ENCODE measurements at places on chromosomes 16 and 17. TPM values are rescaled to one million over a fixed set of nuclear protein-coding genes. Genes with fewer than 3 reads are reported as not detected.

Gene SNX11
- 13.5 TPM for total RNA-seq

Gene SULT1A4
- 9.2 TPM for total RNA-seq

Gene LPO
- total RNA-seq: not detected

Gene RUNDC1
- total RNA-seq: 6.0 TPM

Gene OTOA
- total RNA-seq: not detected

Gene FAM171A2
- total RNA-seq: 2.1 TPM

Gene SKAP1
- not detected for total RNA-seq

Gene CCL11
- total RNA-seq: not detected

Gene ZNF205
- total RNA-seq: 17.3 TPM

Gene ZNF286A
- 10.8 TPM for total RNA-seq

Gene KRTAP4-3
- not detected for total RNA-seq

Gene ZNF624
- 1.8 TPM for total RNA-seq

Gene RMI2
- 15.6 TPM for total RNA-seq

Gene ANKRD40CL
- not detected for total RNA-seq

Gene PNMT
- total RNA-seq: 0.29 TPM

Gene MT1G
- total RNA-seq: 57.4 TPM

Gene PIRT
- total RNA-seq: not detected

Gene ATAD5
- 1.1 TPM for total RNA-seq

Gene GOSR1
- 8.9 TPM for total RNA-seq

Gene KRT36
- total RNA-seq: not detected

Gene ZSWIM7
- 22.2 TPM for total RNA-seq

Gene AOC3
- not detected for total RNA-seq

Gene COX10
- total RNA-seq: 20.2 TPM

Gene CD300E
- total RNA-seq: not detected

Gene ADAMTS18
- total RNA-seq: not detected

Gene C16orf46
- not detected for total RNA-seq

Gene ADGRG3
- total RNA-seq: not detected

Gene PMFBP1
- total RNA-seq: not detected

Gene RHBDL1
- 2.7 TPM for total RNA-seq

Gene CCL7
- total RNA-seq: 5.3 TPM

Gene ZNF423
- 0.18 TPM for total RNA-seq

Gene CCL13
- not detected for total RNA-seq

Gene ZNF18
- 3.7 TPM for total RNA-seq

Gene CHST4
- not detected for total RNA-seq

Gene CARD14
- total RNA-seq: not detected

Gene PARD6A
- total RNA-seq: 0.18 TPM

Gene KRTAP4-2
- not detected for total RNA-seq

Gene SLC52A1
- total RNA-seq: 0.29 TPM

Gene WFDC1
- total RNA-seq: not detected

Gene LRRC36
- not detected for total RNA-seq

Gene OR1F1
- total RNA-seq: not detected

Gene ARL17B
- 30.7 TPM for total RNA-seq

Gene AMZ2
- total RNA-seq: 129 TPM
